ENCODE measurements at places on chromosomes 6 and 20.

- DNase-seq = no peak
Measured at GRCh38 chr6:11404081-11404480, 133.5 kb upstream of the TMEM170B start.

- no peak for DNase-seq
Measured at GRCh38 chr6:157946865-157947532, 34.7 kb upstream of the SYNJ2 start.

- no peak for DNase-seq
Measured at GRCh38 chr6:134452906-134453305, 135.0 kb upstream of the SGK1 start.

DNA sequence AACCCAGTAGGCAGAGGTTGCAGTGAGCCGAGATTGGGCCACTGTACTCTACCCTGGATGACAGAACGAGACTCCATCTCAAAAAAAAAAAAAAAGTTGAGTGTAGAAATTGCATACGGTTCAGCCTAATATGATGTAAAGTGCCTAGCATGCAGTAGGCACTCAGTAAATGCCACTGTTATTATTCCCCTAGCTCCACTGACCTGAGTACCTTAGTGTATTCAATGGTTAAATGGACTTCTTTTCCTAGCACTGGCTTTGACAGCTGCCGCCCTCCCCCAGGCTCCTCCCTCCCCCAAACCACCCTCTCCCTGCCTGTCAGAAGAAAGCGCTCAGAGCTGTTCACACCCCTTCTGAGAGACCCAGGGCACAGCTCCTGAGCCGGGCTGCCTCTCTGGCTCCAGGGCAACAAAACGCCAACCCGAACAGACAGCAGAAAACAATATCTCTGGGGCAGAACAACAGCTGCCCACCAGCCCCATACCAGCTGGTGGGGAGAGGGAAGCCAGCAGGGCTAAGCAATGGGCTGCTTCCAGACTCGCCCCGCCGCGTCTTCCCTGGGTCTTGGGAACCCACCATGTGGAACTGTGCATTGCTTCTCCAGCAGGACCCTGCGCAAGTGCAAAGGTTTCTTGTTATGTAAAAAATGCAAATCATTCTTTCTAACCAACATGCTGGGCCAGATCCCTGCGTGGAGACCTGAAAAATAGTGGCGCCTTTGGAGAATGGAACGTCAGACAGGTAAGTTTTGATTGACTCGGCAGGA is 4.5 kb downstream of the CPNE5 start:
- DNase-seq = no peak

GRCh38 chr20:54295686-54296085 is 87.8 kb downstream of the PFDN4 start:
- no peak for DNase-seq

GRCh38 chr6:41177695-41178094 is 14.8 kb upstream of the TREM2 start:
- DNase-seq = no peak

Measured in neural crest cell (in vitro differentiated cells).